ENCODE measurements at places on chromosomes 4 and X. TPM values are rescaled to one million over a fixed set of nuclear protein-coding genes. Genes with fewer than 3 reads are reported as not detected.

The OCIAD1 gene
- total RNA-seq, result 87.9 TPM

The STARD8 gene
- 4.6 TPM for total RNA-seq

The SCRG1 gene
- 0.56 TPM for total RNA-seq

The MAGEA11 gene
- not detected for total RNA-seq

The GYPB gene
- total RNA-seq, result not detected

The ANXA3 gene
- 3.6 TPM for total RNA-seq

The EGFL6 gene
- total RNA-seq, result not detected

The CDKL2 gene
- total RNA-seq, result under 0.01 TPM

The TIGD4 gene
- total RNA-seq, result 0.28 TPM

The DGAT2L6 gene
- total RNA-seq, result not detected

The MAGED2 gene
- 249 TPM for total RNA-seq

The ZMAT1 gene
- total RNA-seq, result 2.0 TPM

The AFAP1 gene
- total RNA-seq, result 57.8 TPM

The FGF13 gene
- under 0.01 TPM for total RNA-seq

The FANCB gene
- total RNA-seq, result 5.4 TPM

The CT45A1 gene
- not detected for total RNA-seq

The ADH7 gene
- total RNA-seq, result not detected

The SLC7A11 gene
- total RNA-seq, result 32.0 TPM

Data from regular cardiac myocyte (primary cell).